ENCODE measurements at places on chromosomes 16 and 17.

- DNase-seq, result no peak
Observed at GRCh38 chr17:58263773-58264172, 17.0 kb downstream of the MPO start.

- no peak for DNase-seq
Observed at GRCh38 chr17:64091116-64091515, 38.8 kb downstream of the ERN1 start.

- no peak for DNase-seq
Observed at GRCh38 chr16:87161822-87162676, 155.1 kb downstream of the C16orf95 start.

GRCh38 chr16:31861455-31861854, 12.2 kb upstream of the ZNF267 start:
- DNase-seq, result no peak

GRCh38 chr16:50711862-50712559, 18.6 kb downstream of the NOD2 start:
- DNase-seq, result no peak

DNA sequence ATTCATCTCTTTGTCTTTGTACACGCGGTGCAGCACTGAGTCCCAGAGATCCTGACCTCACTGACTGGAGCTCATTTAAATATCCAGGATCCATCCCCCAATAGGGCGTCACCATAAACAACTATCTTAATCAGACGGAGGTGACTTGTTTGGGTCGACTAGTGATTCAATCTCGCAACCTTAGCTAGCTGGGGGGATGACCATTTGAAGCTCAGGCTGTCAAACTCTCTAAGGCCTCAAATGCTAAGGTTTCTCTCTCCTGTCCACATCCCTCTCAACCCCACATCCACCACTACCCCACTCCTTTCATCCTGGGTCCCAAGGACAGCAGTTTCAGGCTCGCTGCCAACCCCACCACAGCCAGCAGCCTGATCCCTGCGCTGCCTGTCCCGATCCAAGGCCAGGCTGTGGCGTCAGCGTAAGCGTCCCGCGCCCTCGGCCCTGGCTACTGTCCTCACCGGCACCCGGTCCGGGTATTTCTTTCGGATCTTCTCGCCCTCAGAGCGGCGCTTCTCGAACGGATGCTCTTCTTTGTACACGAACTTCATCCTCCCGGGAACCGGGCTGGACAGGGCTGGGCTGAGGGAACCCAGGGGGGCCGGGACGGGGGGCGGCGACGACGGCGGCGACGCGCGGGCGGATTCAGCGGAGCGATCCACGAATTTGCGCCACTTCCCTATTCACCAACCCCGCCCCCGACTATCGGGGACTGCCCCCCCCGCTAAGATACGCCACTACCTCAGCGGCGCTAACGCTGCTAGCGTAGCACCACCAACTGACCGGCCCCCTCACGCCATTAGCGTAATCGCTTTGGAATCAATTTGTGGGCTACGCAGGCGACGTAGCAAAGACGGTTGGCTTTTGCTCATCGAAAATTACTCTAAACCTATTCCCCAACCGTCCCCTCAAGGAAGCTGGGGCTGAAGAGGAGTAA, at the start of gene GABARAP:
Gene GABARAP (minus strand): TSS at position 667 of the 934 bp plus-strand sequence. CDS start 119 bp downstream, at position 548.
- peak; percentile 90 for DNase-seq

DNA sequence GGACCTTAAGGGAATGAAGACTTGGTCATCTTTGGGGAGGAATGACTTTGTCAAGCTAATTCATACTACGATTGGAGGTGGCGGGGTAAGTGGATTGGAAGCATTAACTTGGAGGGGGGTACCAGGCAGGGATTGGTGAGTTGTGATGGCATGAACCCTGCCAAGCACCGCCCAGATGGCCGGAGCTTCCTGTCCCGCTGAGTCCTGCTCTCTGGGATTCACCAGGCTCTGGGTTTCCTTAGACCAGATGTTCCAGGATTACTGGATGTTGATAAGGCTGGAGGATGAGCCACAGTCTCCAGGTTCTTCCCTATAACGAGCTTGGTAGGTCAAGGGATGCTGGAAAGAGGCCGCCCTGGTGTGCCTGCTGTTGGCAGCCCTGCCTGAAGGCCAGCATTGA, 154.9 kb downstream of the SDK2 start:
- no peak for DNase-seq

GRCh38 chr17:79049821-79050220, 24.8 kb upstream of the ENGASE start:
- no peak for DNase-seq

- DNase-seq, result no peak
Observed at GRCh38 chr17:36105781-36106492, 2.3 kb downstream of the CCL4 start.

- DNase-seq, result no peak
Observed at GRCh38 chr16:69466547-69466946, 42.1 kb downstream of the CYB5B start.

GRCh38 chr16:27463741-27464591, 62.0 kb downstream of the IL21R start:
- DNase-seq, result peak; percentile 71

GRCh38 chr16:3954411-3954921, 74.0 kb upstream of the CREBBP start:
- no peak for DNase-seq

- DNase-seq, result no peak
Observed at GRCh38 chr16:54320697-54321340, 34.2 kb upstream of the IRX3 start.

DNA sequence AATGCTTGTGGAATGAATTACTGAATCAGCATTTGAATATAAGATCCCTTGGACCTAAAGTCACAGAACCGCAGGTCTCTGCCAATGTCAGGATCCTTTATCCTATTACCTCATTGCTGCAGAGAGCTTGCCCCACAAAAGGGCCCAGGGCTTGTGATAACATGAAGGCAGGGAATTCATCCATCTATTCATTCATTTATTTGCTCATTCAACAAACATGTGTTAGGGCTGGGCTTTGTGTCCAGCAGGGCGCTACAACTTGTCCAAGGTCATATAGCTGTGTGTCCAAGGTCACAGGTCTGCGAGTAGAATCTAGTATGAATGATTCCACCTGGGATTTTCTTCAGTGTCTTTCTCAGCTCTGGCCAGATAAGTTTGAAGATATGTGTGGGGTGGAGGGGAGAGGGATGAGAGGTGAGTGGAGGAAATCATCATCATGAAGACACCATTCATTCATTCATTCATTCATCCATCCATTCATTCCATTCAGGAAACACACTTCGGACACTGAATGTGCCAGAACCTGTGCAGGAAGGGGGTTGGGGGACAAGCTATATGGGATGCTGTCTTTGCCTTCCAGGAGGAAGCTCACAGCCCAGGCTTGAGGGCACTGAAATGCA, 1.3 kb upstream of the UNC45B start:
- DNase-seq, result no peak

GRCh38 chr17:67378454-67379250, 1.6 kb downstream of the PITPNC1 start:
- DNase-seq, result peak; percentile 76

- no peak for DNase-seq
Observed at GRCh38 chr17:29396066-29396465, 5.9 kb downstream of the TAOK1 start.

DNA sequence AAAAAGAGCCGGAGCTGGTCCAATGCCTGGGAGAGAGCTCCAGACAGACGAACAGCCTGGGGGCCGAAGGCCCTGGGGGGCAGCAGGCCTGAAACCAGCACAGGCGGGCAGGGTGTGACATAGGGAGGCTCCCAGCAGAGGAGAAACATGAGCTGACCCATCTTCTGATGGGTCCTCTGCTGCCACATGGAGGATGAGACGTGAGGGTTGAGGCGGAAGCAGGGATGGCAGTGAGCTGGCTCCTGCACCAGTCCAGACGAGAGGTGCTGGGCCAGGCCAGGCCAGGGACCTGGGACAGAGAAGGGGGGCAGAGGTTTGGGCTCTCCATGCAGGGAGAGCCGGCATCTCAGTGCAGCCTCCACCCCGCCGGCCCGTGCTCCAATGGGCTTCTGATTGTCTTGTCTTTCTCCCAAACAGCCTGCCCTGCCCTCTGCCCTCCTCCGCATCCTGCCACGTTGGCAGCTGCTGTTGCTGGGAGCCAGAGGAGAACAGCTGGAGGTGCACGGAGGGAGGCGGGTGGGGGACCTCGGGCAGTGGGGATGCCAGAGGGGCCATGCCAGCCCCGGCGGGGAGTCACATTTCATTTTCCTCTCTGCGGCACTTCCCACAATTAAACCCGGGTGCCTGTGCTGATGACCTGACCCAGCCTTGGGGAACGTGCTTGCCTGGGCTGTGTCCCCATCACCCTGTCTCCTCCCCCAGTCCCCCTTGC, 139.1 kb upstream of the GSE1 start:
- no peak for DNase-seq

DNA sequence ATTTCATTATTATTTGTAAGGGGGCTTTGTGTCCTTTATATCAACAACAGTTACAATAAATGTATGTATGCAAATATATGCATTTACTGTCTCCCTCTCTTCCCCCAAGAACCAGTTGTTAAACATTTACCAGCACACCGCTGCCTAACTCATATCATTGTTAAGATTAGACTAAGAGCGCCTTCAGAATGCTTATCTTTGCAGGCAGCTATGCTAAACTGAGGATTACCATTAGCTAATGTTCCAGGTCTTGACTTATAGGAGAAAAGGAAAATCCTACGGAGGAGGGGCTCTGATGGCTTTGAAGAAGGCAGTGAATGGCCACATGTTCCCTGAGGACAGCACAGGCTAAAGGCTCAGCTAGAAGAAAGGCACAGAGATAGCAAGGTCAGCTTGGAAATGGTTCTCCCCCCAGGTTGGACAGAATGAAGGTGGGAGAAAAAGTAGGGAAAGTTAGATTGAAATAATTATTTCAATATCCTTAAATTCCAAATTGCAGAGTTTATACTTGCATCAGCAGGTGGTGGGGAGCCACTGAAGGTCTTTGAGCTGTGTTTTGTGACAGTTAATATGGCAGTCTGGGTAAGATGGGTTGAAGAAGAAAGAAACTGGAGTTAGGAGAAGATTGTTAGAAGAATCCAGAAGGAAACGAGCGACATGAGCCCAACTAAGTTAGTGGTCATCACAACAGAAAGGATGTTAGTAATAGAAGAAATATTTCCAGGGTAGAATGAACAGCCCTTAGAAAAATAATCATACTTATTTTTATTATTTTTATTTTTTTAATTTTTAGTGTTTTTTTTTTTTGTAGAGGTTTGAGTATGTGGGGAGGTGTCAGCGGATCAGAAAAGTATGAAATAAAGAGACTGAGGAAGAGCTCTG, 87.0 kb upstream of the MAF start:
- DNase-seq, result no peak

- DNase-seq, result no peak
Observed at GRCh38 chr16:4733211-4733742, 794 bp downstream of the ANKS3 start.

GRCh38 chr17:40094874-40095273, 5.5 kb downstream of the NR1D1 start:
- DNase-seq, result no peak

Data from CD4-positive, alpha-beta T cell treated with Interleukin-15 for 1 hour (primary cell).